NCI-H446 (cell line): ENCODE measurements at places on chromosomes 12 and 14.
A peak's percentile ranks its signal among the peaks of the same experiment; 100 is the strongest.

DNA sequence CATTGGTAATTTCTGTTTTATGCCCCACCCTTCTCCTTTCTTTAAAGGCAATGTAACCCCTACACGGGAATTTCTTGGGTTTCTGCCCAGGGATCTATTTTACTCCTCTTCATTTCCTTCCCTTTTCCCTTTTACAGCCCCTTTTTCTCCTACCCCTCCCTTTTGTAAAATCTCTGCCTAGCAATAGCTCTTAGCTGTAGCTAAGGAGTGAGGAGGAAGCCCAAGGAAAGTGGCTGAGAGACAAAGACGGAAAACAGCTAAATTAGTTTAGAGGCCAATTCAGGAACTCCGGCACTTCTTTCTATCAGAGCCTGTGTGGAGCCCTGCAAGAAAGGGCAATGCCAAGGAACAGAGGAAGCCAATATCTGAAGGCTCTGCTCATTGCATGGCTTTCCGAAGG is 40.3 kb downstream of the SOCS2 start:
- no peak for DNase-seq

- DNase-seq, result no peak
Measured at GRCh38 chr14:100681111-100681510, 45.6 kb upstream of the DLK1 start.

DNA sequence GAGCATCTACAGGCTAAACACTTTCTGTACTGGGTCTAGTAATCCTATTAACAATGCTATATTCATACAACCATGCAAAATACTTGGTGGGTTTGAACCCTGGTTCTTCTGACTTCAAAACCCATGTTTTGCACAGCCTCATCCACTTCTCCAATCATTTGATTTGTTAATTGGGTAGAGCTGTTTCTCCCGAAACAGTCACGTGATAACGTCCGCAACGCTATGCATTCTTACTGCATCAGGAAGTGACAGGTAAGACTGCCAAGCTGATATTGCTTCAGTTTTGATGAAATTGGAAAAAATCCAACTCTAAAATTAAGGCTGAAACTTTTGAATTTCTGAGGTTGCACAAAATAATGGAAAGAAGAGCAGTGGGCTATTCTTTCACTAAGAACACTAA is 30.4 kb upstream of the RNU6-7 start:
- no peak for DNase-seq

DNA sequence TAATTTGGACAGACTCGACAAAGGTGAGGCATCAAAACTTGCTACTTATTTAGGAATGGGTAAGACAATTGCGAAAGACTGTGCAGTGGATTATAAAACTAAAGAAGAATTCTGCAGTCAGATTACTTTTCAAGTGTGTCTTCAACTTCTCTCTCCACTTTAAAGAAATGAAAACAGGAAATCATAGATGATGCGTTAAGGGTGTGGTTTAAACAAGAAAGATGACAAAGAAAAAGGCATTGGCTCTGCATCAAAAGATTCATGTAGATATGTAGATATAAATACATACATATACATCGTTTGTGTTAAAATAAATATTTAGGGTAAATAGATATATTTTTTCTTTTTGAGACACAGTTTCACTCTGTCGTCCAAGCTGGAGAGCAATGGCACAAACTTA is 74.6 kb upstream of the PARP11 start:
- no peak for DNase-seq

DNA sequence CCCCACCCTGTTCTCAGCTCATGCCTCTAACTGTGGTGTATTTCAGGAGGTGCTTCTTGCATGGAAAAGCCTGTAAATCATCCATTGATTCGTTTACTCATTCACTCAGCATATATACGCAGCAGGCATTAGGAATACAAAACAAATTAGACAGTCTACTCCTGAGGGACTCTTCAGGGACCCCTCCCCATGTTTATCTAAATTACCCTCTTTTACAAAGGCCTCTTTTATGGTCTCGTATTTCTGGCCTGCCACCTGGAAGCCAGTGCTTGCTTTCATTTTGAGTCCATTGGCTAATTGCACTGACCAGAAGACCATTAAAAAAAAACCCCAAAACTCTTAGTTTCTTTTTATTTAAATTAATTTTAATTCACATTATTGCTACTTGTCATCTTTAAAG is 134.4 kb downstream of the DACT1 start:
- no peak for DNase-seq

DNA sequence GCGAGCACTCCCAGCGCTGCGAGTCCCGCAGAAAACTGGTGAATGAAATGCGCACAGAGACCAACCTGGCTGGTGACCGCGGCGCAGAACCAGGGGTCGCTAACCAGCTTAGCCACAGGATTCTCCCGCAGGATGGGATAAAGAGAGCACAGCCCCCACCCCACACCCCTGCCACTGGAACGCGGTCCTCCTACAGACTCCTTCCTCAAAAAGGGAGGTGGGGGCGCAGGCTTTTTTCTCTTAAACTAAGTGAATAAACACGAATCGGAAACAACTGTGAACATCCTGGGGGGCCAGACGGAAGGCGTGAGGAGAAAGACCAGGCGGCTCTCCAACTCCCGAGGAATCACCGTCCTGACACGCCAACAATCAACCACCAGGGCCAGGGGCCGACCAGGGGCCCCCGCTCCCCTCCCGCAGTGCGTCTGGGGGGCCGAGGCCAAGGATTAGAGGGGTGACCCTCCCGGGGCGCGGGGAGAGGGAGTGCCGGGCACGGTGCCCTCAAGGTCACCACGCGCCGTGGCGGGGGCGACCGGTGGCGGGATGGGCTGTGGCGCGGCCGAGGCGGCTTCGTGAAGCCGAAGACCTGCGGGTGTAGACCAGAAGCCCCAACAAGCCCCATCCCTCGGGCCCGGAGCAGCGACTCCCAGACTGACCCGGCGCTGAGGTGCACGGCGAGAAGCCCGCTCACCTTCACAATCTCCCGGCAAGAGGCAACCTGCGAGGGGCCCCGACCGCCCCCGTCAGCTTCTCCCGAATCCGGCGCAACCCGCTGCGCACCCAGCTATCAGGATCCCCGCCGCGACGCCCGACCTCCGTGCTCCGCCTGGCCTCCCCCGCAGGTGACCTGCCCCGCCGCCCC is 704 bp downstream of the ATP2B1 start:
- no peak for DNase-seq

DNA sequence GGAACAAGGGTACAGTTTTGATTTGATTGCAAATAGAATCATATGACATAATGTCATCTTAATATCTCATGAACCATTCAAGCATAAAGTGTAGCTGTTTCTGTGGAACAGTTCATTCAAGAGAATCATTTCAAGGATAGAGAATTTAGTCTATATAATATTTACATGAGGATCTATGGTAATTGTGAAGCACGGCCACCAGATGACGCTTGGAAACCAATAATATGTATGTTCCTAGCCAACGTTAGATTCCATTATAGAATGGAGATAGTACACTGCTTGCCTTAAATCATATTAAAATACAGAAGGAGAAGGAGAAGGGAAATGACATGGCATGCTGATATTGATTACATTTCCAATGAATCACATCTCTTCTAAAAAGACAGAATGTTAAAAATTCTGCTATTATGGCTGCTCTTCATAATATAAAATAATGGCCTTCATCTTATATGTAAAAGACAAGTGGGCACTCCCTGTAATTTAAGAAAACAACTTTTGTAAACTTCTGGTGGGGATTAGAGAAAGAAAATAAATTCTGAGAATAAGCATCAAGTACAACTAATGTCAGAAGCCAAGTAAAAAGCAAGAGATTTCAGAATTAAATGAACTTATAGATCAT is 351.0 kb downstream of the NAV3 start:
- peak; percentile 15 for DNase-seq
